ENCODE measurements at places on chromosomes 1 and 21.

DNA sequence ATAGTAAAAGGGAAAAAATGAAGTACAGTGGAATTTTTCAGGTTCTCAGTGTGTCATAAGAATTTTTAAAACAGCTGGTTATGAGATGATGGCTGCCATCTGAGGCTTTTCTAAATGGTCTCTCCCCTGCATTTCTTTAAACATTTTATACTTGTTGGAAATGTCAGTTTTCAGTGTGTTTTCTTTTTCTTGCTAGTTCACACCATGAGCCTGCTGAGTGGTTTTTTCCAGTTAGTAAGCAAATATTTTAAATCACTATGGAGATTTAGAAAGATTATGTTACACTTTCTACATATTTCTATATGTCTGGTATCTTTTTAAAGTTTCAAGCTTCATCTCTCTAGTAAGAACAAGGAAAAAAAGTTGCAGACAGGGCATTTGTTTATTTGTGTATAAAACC, 9.6 kb downstream of the RBM15 start:
- no peak for DNase-seq

- DNase-seq, result no peak
Observed at GRCh38 chr1:240293706-240294105, 202.0 kb downstream of the FMN2 start.

- DNase-seq, result no peak
Observed at GRCh38 chr1:233323718-233324117, 3.8 kb upstream of the MAP3K21 start.

DNA sequence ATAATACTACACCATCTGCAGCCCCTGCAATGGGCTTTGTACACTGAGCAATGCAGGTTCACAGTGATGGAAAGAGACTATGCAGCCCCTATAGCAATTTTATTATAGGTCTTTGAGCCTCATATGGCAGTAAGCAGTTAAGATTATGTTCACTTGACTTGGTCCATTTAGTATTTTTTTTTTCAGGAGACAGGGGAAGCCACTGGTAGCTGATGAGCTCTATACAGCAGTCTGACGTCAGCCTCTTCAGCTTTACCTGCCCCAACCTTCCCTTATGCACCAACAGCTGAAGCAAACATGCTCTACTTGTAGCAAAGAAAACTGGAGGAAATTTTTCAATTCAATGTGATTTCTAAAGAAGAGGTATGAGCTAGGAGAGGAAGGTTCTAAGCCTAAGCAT, 32.2 kb downstream of the AIDA start:
- DNase-seq, result no peak

- no peak for DNase-seq
Observed at GRCh38 chr1:17520473-17521319, 18.8 kb upstream of the ARHGEF10L start.

GRCh38 chr1:62407398-62408009, 29.3 kb upstream of the USP1 start:
- peak; percentile 6 for DNase-seq

GRCh38 chr1:1672181-1672965, 13.6 kb upstream of the CDK11B start:
- no peak for DNase-seq

DNA sequence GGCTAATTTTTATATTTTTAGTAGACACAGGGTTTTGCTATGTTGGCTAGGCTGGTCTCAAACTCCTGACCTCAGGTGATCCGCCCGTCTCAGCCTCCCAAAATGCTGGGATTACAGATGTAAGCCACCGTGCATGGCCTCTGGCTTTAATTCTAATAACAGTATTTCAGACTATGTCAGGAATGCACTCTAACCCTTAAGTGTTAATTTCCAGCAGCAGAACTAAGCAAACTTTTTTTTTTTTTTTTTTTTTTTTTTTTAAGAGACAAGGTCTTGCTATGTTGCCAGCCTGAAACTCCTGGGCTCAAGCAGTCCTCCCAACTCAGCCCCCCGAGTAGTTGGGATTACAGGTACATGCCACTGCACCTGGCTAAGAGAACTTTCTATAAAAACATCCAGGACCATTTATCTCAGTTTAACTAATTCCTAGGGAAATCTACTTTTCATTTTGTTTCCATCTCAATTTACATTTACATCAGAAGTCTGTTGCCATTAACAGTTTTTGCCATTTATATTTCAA, 6.5 kb downstream of the DCAF8 start:
- no peak for DNase-seq

- no peak for DNase-seq
Observed at GRCh38 chr1:64877151-64877550, 89.2 kb downstream of the JAK1 start.

- no peak for DNase-seq
Observed at GRCh38 chr1:188827400-188827799, 1650.3 kb downstream of the BRINP3 start.
